ENCODE measurements at places on chromosomes 3 and 15. TPM values are rescaled to one million over a fixed set of nuclear protein-coding genes. Genes with fewer than 3 reads are reported as not detected.

IMPG2 gene
- polyA plus RNA-seq, result 0.04 TPM

ADAMTS7 gene
- polyA plus RNA-seq, result not detected

DIPK2A gene
- 12.7 TPM for polyA plus RNA-seq

RETNLB gene
- not detected for polyA plus RNA-seq

ZPLD1 gene
- not detected for polyA plus RNA-seq

AADAC gene
- polyA plus RNA-seq, result not detected

GLT8D1 gene
- 81.9 TPM for polyA plus RNA-seq

RBM5 gene
- 21.4 TPM for polyA plus RNA-seq

ADGRG7 gene
- not detected for polyA plus RNA-seq

All from immature natural killer cell (primary cell).